HTR-8/SVneo (cell line): ENCODE measurements at places on chromosomes 11 and 22.

DNA sequence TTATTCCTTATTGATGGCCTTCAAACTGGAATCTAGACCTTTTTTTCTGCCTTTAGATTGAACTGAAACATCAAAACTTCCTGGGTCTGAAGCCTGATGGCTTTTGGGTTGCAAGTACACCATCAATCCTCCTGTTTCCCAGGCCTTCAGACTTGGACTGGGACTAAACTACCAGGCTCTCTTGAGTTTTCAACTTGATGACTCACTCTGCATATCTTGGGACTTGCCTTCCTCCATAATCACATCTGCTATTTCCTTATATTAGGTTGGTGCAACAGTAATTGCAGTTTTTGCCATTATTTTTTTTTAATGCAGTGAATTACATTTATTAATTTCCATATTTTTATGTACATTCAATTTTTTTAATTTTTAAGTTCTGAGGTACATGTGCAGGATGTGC, 7.0 kb downstream of the OR51B5 start:
- no peak for DNase-seq

- DNase-seq = no peak
Observed at GRCh38 chr22:46476547-46476941, 60.9 kb downstream of the CELSR1 start.

- no peak for DNase-seq
Observed at GRCh38 chr22:23837911-23838680, 710 bp downstream of the DERL3 start.

DNA sequence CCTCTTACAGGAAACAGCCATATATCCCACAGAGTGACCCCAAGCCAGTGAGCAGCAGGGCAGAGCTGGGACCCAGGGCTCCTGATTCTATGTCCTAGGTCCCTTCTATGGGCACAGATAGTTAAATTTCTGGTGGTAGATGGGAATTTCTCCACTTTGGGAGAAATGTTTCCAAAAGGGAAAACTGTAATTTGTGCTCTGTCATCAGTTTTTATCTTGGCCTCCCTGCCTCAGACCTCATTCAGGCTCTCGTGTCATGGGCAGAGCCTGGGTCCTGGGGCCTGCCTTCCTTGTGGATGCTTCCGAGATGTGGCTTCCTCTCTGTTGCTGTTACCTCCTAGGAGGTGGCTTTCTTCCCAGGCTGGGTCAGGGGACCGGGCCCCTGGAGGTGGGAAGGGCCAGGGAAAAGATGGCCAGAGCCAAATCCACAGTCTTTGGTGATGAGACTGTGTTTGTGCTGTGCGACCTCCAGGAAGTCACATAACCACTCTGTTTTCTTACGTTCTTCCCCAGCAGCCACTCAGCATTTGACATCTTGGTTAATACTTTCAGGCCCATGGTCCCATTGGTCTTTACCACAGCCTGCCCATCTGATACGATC, 8.6 kb downstream of the LRRC32 start:
- DNase-seq = no peak

DNA sequence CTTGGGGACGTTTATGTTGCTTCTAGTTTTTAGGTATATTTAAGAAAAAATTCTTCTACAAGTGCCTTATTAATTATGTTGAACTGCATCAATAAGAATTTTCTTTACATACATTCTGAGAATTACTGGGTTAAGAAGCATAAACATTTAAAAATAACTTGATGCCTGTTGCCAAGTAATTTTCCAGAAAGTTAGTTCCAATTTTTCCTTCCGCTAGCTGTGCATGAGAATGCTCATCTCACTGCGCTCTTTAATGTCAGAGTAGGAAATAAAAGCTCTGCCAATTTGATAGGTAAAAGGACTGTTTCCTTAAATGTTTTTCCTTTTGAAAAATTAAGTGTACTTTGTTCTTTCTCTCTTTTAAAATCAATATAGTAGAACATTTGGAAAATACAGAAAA, 113.1 kb upstream of the ZBED5 start:
- DNase-seq = no peak

- no peak for DNase-seq
Observed at GRCh38 chr11:93613231-93613831, 48.2 kb upstream of the CEP295 start.

DNA sequence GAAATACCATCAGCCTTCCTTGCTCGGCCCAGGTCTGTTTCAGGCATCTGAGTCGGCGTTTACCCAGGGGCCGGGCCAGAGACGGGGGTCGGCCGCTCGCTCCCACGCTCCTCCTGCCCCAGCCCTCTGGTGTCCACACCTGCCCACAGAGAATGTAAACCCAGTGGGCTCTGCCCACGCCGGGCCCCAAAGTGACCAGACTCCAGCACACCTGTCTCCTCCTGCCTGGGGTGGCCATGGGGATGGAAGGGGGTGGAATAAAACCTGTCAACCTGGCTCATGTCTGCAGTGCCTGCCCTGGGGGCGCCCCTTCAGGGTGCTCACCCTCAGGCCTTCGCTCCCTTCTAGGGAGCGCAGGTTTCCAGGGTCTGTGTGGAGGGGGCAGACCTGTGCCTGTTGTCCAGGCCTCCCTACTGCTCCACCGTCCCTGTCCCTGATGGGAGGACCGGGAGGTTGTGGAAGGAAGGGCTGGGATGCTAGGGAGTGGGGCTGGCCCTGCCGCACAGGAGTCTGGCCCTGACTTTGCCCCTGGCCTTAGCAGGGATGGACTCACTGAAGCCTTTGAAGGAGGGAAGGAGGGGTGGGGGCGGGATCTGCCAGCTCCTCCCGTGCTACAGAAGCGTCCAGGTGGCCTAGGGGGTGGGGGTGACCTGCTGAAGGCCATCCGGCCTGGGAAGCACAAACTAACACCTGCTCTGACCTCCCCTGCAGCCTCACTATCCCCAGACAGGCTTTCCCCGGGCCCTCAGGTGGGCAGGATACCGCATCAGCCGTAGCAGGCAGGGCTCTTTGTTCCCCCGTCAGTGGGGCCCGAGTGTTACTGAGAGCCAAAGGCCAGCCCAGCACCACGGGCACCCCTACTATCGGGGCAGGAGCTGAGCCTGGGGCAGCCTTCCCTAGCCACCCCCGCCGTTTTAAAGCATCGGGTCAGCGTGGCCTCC, 14.7 kb upstream of the ARHGAP8 start:
- DNase-seq = no peak

- no peak for DNase-seq
Observed at GRCh38 chr11:104432526-104432925, 268.6 kb upstream of the PDGFD start.

DNA sequence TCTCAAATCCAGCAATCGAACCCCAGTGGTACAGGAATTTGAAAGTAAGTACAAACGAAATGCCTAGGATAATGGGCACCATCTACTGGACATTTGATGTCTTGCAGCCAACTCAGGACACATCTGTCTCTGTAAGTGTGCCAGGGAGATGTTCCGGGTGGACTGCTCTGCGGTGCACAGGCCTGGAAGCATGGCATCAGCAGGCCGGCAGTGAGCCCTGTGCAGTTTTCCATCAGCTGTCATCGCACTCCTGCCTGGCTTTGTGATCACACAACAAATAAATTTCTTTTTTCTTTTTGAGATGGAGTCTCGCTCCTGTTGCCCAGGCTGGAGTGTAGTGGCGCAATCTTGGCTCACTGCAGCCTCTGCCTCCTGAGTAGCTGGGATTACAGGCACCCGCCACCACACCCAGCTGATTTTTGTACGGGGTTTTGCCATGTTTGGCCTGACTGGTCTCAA, 71.0 kb downstream of the JAM3 start:
- DNase-seq = peak; percentile 63

DNA sequence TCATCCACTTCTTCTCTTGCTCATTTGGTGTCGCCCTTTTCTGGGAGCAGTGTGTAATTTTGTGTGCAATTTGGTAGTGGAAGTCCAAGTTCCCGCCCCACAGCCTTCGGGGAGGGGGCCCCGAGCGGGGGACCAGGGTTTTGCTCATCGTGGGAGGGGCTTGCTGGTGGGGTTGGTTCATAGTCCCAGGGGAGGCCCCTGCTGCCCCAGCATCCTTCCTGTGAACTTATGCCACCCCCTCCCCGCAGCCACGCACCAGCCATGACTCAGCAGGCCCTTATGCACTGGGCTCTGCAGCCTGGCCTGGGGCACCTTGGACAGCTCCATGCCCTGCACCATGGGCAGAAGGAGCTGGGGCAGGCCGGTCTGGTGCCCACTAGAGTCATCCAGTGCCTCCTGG, 1183.6 kb downstream of the BRD1 start:
- no peak for DNase-seq
